Prostate gland (tissue), 2 donors: ENCODE measurements at places on chromosomes 4 and X. TPM values are rescaled to one million over a fixed set of nuclear protein-coding genes. Genes with fewer than 3 reads are reported as not detected.

DNA sequence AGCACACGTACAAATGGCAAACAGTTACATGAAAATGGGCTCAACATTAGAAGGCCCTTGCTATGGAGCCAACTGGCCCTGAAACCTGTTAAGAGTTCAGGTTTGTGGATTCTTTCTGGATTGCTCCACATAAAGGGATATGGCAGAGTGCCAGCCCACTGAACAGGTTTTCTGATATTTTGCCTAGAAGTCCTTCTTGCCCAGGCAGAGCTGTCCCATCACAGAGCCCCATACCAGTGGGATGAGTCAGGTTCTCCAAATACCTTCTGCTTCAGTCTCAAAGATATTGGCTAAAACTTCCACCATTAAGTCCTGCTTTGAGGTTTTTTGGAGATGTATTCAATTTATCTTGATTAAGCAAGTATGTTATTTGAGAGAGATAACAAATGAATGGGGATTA lies 146.8 kb upstream of the IL1RAPL2 start:
- DNase-seq, result no peak

Gene DCAF12L2
- total RNA-seq, result 3.6 TPM

Gene HMGN5
- 5.6 TPM for total RNA-seq

- no peak for DNase-seq
Observed at GRCh38 chr4:122450847-122451246, 5.7 kb downstream of the IL2 start.

- no peak for DNase-seq
Observed at GRCh38 chrX:136198010-136198409, 50.7 kb downstream of the FHL1 start.

GRCh38 chrX:51893931-51894696 lies 691 bp downstream of the MAGED1 start:
- no peak for DNase-seq

Gene RGN
- 3.6 TPM for total RNA-seq

- no peak for DNase-seq
Observed at GRCh38 chrX:123475068-123475724, 257.7 kb downstream of the THOC2 start.

Gene MAGEA12
- total RNA-seq, result 5.6 TPM

DNA sequence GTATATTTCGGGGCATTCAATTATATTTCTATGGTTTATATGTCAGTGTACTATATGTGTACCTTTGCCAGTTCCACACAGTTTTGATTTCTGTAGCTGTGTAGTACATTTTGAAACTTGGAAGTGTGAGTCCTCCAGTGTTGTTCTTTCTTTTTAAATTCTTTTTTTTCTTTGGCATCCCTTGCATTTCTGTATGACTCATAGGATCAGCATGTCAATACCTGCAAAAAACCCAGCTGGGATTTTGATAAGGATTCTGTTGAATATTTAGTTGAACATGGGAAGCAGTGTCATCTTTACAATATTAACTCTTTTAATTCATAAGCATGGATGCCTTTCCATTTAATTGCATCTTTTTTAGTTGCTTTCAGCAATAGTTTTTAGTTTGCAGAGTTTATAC lies 100.0 kb downstream of the SH3BGRL start:
- DNase-seq, result no peak

Gene CCDC120
- 12.3 TPM for total RNA-seq

Gene BST1
- total RNA-seq, result 1.1 TPM

Gene TMPRSS11B
- total RNA-seq, result not detected

Gene AFM
- total RNA-seq, result not detected

DNA sequence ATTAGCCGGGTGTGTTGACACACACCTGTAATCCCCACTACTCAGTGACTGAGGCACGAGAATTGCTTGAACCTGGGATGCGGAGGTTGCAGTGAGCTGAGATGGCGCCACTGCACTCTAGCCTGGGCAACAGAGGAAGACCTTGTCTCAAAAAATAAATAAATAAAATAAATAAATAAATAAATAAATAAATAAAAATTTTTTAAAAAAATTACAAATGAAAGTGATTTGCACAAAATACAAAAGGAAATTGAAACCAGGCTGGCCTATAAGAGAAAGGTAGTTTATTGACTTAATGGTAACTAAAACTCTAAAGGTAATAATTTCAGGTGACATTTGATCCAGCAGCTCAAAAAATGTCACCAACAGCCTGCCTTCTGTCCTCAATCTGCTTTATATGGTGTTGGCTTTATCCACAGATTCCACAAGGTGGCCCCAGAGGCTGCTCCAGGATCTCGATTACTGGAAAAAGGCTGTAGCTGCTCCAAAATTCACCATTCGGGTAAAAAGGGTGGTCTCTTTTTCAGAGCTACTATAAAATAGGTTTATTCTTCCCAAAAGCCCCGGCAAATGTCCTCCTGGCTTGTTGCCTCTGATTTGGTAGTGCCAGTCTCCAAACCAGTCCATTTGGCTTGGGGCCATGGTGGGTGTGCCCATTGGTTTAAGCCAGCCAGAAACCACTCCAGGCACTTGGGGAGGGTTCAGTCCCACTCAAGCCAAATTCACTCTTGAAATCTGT lies 61.4 kb upstream of the TRIM2 start:
- peak; percentile 64 for DNase-seq

DNA sequence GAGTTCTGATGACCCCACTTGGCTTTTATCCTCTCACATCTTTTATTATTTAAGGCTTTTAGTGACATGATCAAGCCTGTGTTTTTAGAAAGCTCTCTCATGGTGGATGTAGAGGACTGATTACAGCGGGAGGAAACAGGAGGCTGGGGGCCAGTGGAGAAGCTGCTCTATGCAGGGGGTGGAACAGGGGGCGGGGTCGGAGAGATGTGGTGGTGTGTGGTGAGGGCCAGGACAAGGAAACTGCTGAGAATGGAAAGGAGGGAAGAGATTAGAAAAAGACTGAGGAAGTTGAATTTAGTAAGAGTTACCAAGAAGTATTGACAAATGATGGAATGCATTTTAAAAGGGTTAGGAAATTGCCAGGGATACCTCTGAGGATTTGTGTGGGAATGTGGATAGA lies 292.2 kb downstream of the ZIC3 start:
- DNase-seq, result no peak

DNA sequence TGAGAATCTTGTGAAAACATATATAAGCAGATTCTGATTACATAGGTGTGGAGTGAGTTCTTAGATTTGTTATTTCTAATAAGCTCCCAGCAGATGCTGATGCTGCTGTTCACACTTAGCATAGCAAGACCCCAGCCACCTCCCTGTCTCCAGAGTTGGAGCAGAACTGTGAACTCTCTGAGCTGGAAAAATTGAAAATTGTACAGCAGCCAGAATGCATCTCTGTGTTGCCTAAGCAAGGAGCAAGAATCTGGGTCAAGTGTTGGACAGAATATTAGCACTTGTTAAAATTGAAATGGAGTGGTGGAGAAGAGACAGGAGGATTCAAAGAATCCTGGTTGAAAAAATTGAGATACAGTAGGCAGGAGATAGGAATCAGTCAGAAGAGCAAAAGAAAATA lies 146.6 kb upstream of the FAM47C start:
- no peak for DNase-seq

DNA sequence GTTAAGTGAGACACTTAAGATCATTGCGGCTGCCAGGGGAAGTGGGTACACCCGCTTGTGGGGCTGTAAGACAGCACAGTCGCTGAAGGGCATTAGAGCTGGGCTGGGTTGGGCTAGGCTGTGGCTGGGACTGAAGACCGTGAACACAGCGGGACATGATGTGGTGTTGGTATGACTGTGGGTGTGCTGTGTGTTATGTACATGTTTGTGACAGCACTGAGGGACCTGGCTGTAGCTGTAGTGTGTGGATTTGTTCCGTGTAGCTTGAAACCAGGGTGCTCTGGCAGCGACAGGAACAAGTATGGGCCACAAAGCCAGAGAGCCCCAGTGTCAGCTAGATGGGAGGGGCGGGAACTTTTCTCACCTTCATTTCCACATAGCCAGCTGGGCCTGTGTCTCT lies 82.1 kb downstream of the NHSL2 start:
- no peak for DNase-seq

DNA sequence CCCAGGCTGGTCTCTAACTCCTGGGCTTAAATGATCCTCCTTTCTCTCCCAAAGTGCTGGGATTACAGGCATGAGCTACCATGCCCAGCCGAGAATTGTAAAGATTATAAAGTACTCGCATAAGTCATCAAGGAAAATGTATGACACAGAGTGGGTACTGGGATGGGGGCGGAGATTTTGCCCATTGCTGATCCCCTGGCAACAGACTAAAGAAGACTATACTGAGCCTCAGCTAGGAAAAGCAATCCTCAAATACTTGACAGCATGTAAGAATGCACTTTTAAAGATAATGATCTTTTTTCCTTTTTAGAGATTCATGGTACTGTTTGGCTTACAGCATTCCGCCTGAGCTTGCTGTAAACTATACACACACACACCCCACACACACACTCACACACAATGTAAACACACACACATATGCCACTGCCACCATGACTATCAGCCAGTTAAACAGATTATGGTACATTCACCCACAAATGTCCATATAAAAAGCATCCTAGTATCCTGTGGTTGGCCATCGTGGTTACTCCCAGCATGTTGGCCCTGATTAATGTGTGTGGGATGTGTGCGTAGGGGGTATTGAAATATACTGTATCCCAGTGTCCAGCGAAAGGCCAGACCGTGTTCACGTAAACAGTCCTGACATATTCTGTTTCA lies 113.0 kb downstream of the AMELX start:
- no peak for DNase-seq

Gene P2RY10
- total RNA-seq, result not detected

Gene PITX2
- 2.0 TPM for total RNA-seq

- no peak for DNase-seq
Observed at GRCh38 chrX:56757327-56757726, 28.3 kb downstream of the NBDY start.

- peak; percentile 23 for DNase-seq
Observed at GRCh38 chr4:168694667-168695066, 197.8 kb downstream of the PALLD start.

Gene PRAF2
- 13.9 TPM for total RNA-seq

Gene TCEANC
- total RNA-seq, result 4.9 TPM

DNA sequence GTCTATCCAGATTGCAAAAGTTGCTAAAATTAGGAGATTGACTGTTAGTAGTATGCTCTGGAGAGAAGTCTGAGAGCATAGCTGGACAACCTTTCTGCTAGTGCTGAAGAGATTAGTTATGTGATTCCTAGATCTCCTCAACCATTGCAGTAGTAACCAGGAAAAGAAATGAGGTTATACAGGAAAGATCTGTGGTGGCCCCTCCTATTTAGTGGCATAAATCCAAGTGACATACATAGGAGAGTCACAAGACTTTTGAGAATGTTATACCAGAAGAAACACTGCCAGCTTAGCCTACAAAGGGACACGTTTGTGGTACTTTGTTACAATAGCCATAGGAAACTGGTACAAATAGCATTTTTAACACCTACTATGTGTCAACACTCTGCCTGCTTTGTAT lies 105.2 kb downstream of the ATP10D start:
- no peak for DNase-seq

GRCh38 chr4:37802068-37802666 lies 24.3 kb upstream of the PGM2 start:
- DNase-seq, result peak; percentile 33

GRCh38 chr4:176306837-176307665 lies 12.7 kb upstream of the SPCS3 start:
- no peak for DNase-seq

- no peak for DNase-seq
Observed at GRCh38 chr4:82679531-82679930, 117.7 kb upstream of the TMEM150C start.

Gene PCDH18
- total RNA-seq, result 28.0 TPM

Gene MAGEC3
- total RNA-seq, result not detected

DNA sequence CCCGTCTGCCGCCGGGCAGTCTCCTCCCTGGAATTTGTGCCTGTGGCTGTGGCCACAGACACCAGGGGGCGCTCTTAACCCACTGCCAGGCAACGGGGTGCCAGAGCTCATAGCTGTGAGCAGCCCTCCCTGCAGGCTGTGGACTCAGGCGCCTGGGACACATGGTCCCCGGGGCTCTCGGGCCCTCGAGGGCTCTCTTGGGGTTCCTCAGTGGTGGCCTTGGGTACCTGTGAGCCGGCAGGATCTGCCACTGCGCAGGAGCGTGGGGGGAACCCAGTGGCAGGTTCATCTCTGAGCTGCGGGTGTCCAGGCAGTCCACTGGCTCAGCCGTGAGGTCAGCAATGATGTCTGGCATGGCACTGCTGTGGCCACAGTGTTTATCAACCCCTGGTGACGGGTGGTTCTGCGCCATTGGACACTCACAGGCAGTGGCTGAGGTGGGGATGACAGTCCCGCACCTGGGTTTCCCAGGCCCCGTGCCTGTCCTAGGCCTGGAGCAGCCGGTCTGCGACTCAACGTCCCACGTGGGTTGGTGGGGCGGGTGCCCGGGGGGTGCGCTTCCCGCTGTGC lies 37.2 kb downstream of the PCGF3 start:
- peak; percentile 46 for DNase-seq

Gene ABCE1
- total RNA-seq, result 61.0 TPM

Gene NAA11
- total RNA-seq, result 7.4 TPM

DNA sequence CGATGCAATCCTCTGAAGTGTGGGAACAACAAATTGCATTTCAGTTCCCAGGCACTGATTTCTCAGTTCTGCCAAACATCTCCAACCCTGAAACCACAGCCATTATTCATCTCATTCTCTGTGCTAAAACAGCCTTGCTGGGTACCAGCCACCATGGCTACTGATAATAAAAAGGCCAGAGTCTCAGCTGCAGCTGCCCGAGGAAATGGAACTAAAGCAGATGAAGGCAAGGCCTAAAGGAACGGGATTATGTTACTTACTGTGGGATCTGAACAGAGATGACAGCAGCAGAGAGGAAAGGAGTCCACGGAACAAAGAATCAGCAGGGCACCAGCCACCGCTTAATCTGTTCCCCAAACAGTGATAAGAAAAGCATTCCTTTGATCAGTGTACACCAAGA lies 155.7 kb downstream of the PAPSS1 start:
- no peak for DNase-seq

Gene ZIC3
- not detected for total RNA-seq

GRCh38 chrX:50913520-50913919 lies 3.0 kb downstream of the BMP15 start:
- DNase-seq, result no peak

Gene UBE2D3
- total RNA-seq, result 370 TPM

Gene MRPL1
- 9.1 TPM for total RNA-seq

Gene USP17L29
- total RNA-seq, result not detected

Gene FAM241A
- 3.6 TPM for total RNA-seq

Gene POU4F2
- total RNA-seq, result not detected

Gene EDA
- total RNA-seq, result 8.1 TPM

Gene GYPA
- not detected for total RNA-seq

Gene CENPVL1
- total RNA-seq, result not detected
